Lower lobe of right lung (tissue), 2 donors: ENCODE measurements at places on chromosomes 2 and 18. TPM values are rescaled to one million over a fixed set of nuclear protein-coding genes. Genes with fewer than 3 reads are reported as not detected.

- H3K4me3 ChIP-seq = no peak overlapping the region
- H3K36me3 ChIP-seq = no peaks in the 10 kb centered on the region
- no peak for DNase-seq
- H3K27ac ChIP-seq = no peak overlapping the region
- no peaks in the 10 kb centered on the region for H3K27me3 ChIP-seq
These were observed 105.3 kb upstream of the ACVR2A start for GRCh38 chr2:147739508-147739907.

DNA sequence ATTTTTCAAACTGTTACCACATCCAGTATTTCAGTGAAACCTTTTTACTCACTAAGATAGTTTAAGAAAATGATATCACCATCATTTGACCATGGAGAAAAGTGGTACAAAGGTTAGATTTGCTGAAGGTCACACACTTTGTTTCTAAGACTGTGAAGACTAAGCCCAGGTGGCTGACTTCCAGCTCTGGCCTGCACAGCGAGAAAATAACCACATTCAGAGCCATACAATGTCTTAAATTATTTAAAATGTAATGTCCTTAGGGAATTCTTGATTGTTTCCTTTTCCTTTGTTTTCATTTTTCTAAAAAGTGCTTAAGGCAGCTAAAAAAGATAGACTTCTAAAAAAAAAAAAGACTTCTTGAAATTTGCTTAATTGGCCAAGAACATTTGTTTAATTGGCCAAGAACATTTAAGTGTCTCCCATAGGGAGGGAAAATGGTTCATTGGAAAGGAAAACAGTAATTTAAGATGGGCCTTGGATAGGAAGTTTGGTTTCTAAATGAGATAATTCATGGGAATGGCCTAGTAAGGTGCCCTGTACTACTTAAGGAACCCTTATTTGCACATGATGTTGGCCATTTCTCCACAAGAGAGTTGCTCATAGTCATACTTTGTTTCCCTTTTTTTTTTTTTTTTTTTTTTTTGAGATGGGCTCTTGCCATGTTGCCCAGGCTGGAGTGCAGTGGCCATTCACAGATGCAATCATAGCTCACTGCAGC is 45.2 kb downstream of the CYP1B1 start:
- no peak overlapping the region for H3K27ac ChIP-seq
- H3K27me3 ChIP-seq = no peaks in the 10 kb centered on the region
- no peaks in the 10 kb centered on the region for H3K4me1 ChIP-seq
- no peak overlapping the region for H3K4me3 ChIP-seq

DNA sequence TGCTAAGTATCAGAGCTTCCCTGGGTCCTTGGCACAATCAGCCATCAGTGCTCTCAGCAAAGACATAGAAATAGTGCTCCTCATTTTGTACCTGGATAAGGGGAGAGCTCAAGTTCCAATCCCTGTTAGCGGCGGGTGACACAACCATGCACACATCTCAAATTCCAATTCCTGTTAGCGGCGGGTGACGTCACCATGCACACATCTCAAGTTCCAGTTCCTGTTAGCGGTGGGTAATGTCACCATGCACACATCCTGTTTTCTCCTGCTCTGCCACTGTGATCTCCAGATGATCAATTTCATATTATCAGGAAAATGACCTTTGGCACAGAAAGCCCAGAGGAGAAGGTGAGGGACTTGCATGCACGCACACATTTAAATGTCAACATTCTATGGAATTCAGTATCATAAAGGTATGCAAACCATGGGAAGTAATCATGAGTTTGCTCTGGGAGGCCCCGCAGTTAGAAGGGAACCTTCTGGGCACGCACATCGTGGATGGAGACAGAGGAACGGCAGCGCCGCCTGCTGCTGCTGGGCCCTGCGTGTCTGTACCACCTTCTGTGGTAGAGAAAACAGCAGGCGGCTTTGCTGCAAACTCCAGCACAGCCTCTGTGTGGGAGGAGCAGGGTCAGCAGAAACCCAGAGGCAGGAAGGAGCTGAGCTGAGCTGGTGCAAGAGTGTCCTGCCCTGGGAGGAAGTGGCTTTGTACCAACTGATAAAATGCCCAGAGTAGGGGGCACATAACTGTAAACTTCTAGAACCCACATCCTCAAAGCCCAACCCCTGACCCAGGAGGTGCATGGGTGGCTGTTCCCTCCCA is 77.8 kb downstream of the MBP start:
- H3K36me3 ChIP-seq = no peaks in the 10 kb centered on the region
- H3K27ac ChIP-seq = peak overlapping the region; percentile 89
- no peaks in the 10 kb centered on the region for H3K27me3 ChIP-seq
- H3K4me1 ChIP-seq = peaks cover 77% of the 10 kb centered on the region
- peak overlapping the region; percentile 32 for H3K4me3 ChIP-seq
- peak; percentile 92 for DNase-seq

DNA sequence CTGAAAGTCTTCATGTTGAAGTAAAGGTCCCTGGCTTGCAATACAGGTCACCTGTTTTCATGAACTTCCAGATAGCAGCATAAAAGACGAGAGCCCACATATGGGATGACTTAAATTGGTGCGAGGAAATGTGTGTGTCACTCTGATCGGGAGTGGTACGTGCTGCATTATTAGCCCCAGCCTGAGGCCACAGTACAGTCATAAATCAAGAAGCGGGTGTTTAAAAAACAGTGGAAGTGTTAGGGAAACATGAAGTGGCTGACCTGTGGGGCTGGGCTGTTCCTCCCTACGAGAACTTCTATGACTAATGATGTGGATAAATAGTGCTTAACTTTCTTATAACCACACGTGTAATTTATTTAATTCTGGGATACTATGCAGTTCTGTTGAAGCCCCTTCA is 24.4 kb downstream of the RDH14 start:
- no peaks in the 10 kb centered on the region for H3K36me3 ChIP-seq
- DNase-seq = no peak
- H3K27ac ChIP-seq = no peak overlapping the region
- H3K27me3 ChIP-seq = no peaks in the 10 kb centered on the region

DNA sequence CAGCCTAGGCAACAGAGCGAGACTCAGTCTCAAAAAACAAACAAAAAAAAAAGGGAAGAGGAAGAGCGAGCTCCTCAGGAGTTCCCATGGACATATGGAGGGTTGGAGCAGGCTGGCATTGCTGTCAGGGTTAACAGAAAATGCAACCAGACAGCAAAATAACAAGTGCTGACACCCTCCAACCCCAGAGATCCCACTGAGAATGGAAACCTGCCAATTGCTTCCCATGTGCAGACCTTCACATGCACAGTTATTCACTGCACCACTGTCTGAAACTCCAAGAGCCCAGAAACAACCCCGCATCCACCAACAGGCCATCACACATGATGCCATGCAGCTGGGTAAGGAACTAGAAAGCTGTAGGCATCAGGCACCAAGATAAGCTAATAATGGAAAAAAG is 43.5 kb downstream of the TFCP2L1 start:
- no peak overlapping the region for H3K27ac ChIP-seq
- H3K36me3 ChIP-seq = peaks cover 20% of the 10 kb centered on the region
- no peak for DNase-seq
- H3K27me3 ChIP-seq = no peaks in the 10 kb centered on the region

DNA sequence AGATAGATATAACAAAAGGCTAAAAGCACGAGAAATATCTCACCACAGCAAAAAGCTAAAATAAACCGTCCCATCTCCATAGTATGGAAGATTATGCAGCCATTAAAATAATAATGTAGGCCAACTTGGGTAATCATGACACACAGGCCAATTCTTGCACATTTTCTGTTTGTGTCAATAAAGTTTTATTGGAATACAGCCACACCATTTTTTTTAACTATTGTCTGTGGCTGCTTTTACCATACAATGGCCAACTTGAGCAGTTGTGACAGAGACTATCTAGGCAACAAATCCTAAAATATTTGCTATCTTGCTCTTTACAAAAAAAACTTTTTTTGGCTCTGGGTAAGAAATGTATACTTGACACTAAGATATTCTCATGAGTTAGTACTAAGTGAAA is 212.5 kb downstream of the LRRTM4 start:
- H3K27me3 ChIP-seq = no peaks in the 10 kb centered on the region
- no peak for DNase-seq
- H3K36me3 ChIP-seq = no peaks in the 10 kb centered on the region
- H3K4me3 ChIP-seq = no peak overlapping the region
- H3K4me1 ChIP-seq = no peaks in the 10 kb centered on the region

- H3K27me3 ChIP-seq = no peaks in the 10 kb centered on the region
- H3K27ac ChIP-seq = no peak overlapping the region
- H3K4me3 ChIP-seq = no peak overlapping the region
- DNase-seq = no peak
- no peaks in the 10 kb centered on the region for H3K4me1 ChIP-seq
- H3K36me3 ChIP-seq = no peaks in the 10 kb centered on the region
These were observed 19.9 kb downstream of the RHBDD1 start for GRCh38 chr2:226855787-226856186.

- no peaks in the 10 kb centered on the region for H3K27me3 ChIP-seq
- DNase-seq = no peak
- H3K4me1 ChIP-seq = no peaks in the 10 kb centered on the region
- H3K27ac ChIP-seq = no peak overlapping the region
- H3K36me3 ChIP-seq = no peaks in the 10 kb centered on the region
These were observed 95.2 kb downstream of the NAB1 start for GRCh38 chr2:190744041-190744440.

DNA sequence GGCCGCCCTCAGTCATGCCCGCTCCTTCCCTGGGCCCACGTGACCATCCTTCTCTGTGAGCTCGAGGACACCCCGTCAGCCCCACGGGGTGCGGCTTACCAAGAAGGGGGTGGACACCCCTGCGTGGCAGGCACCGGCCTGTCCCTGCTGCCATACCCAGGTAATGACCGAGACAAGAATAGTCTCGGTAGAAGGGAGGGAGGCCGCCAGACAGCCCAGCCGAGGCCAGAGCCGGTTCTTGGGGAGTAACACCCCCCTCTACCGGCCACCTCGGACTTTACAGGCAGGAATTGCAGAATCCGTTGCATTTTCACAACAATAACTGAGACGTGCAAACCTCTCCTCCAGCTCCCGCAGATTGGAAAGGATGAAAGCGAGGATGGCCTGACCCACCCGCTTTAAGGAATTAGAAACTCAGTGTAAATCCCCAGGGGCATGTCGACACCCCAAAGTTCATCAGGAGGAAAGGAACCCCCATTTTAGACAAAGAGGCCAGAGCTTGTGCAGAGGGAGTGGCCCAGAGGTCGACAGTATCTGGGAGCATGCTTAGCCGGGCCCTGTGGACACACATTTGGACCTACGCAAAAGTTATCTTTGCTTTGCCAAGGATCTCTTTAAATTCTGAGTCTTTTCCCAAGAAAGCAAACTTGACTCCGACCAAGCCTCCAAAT is 60.1 kb upstream of the GLI2 start:
- no peak overlapping the region for H3K27ac ChIP-seq
- no peak overlapping the region for H3K4me3 ChIP-seq
- DNase-seq = peak; percentile 72
- H3K36me3 ChIP-seq = no peaks in the 10 kb centered on the region
- H3K4me1 ChIP-seq = peaks cover 5% of the 10 kb centered on the region

DNA sequence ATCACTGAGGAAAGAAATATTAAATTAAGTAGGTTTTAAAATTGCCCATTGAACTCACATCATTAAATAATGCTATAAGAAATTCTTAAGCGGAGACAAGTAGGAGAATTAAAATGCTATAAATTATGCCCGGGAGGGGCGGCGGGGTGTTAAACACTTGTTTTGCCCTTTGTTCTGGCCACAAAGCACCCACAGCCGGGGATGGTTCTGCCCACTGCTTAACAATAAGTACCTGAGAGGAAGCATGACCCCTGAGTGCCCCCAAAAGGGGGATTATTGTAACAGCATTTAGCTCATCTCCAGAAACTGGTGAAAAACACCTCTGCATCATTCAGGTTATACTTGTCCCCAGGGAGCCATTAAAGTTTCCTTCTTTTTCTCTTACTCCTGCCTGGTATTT is 332.7 kb upstream of the POU3F3 start:
- no peaks in the 10 kb centered on the region for H3K4me1 ChIP-seq
- H3K27me3 ChIP-seq = no peaks in the 10 kb centered on the region
- H3K27ac ChIP-seq = no peak overlapping the region
- H3K36me3 ChIP-seq = no peaks in the 10 kb centered on the region

GRCh38 chr2:189013671-189014448 is 39.7 kb downstream of the COL3A1 start:
- H3K27ac ChIP-seq = no peak overlapping the region
- no peaks in the 10 kb centered on the region for H3K27me3 ChIP-seq
- no peak for DNase-seq
- peaks cover 10% of the 10 kb centered on the region for H3K36me3 ChIP-seq
- H3K4me3 ChIP-seq = no peak overlapping the region
- no peaks in the 10 kb centered on the region for H3K4me1 ChIP-seq

GRCh38 chr18:32891130-32891529 is 118.3 kb upstream of the KLHL14 start:
- H3K4me1 ChIP-seq = no peaks in the 10 kb centered on the region
- H3K4me3 ChIP-seq = no peak overlapping the region
- no peaks in the 10 kb centered on the region for H3K27me3 ChIP-seq
- no peak for DNase-seq

GRCh38 chr2:61538920-61539520 is 864 bp upstream of the XPO1 start:
- peak overlapping the region; percentile 96 for H3K27ac ChIP-seq
- H3K36me3 ChIP-seq = no peaks in the 10 kb centered on the region
- H3K4me1 ChIP-seq = peaks cover 27% of the 10 kb centered on the region
- H3K27me3 ChIP-seq = no peaks in the 10 kb centered on the region
- DNase-seq = no peak

DNA sequence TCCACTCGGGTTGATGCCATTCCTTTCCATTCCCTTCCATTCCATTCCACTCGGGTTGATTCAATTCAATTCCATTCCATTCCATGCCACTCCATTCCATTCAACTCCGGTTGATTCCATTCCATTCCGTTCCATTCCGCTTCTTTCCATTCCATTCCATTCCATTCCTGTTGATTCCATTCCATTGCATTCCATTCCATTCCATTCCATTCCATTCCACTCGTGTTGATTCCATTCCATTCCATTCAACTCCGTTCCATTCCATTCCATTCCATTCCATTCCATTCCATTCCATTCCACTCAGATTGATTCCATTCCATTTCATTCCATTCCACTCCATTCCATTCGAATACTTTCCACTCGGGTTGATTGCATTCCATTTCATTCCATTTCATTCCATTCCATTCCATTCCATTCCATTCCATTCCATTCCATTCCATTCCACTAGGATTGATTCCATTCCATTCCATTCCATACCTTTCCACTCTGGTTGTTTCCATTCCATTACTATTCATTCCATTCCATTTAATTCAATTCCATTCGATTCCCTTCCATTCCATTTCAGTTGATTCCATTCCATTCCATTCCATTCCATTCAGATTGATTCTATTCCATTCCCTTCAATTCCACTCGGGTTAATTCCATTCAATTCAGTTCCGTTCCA is 1141.8 kb downstream of the RPIA start:
- no peaks in the 10 kb centered on the region for H3K4me1 ChIP-seq
- no peak overlapping the region for H3K27ac ChIP-seq
- H3K27me3 ChIP-seq = no peaks in the 10 kb centered on the region
- DNase-seq = no peak

PLEKHM3 gene
- 25.8 TPM for total RNA-seq
